ENCODE measurements at places on chromosomes 1 and 21. TPM values are rescaled to one million over a fixed set of nuclear protein-coding genes. Genes with fewer than 3 reads are reported as not detected.

DNA sequence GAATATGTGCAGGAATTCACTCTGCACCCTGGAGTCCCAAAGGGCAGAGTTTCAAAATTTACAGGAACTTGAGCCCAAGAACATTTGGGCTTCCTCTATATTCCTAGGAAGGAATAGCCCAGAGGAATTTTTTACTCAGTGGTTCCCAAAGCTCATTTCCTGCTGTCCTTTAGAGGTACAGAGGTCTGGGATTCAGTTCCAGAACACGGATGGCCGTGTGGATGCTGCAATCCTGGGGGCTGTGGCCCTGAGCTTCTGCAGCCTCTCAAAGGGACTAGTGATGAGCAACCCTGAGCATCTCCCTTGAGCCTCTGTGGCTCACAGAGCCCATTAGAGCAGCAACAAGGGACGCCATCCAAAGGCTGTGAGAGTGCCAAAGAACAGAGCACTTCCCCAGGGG is 10.1 kb upstream of the RHOU start:
- no peak for DNase-seq
- H3K4me1 ChIP-seq, result no peaks in the 10 kb centered on the region
- H3K27ac ChIP-seq, result no peak overlapping the region

DNA sequence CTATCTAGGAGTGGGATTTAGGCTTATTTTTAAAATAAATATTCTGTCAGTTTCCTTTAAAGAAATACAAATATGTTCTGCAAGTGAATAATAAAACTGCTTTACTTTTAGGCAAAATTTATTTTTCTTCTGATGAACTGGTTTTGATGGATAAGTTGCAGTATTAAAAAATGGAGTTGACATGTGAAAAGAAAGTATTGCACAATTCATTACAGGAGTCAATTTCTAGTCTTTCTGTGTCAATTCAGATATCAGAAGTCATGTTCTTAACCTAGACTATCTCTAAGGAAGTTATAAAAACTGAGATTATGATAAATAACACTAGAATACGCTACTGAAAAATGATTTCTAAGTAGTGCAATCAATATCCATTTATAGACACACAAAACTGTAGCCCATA is 270.2 kb upstream of the TMPRSS15 start:
- no peak overlapping the region for H3K4me3 ChIP-seq
- H3K27me3 ChIP-seq, result no peaks in the 10 kb centered on the region
- H3K36me3 ChIP-seq, result no peaks in the 10 kb centered on the region
- no peak for DNase-seq

DNA sequence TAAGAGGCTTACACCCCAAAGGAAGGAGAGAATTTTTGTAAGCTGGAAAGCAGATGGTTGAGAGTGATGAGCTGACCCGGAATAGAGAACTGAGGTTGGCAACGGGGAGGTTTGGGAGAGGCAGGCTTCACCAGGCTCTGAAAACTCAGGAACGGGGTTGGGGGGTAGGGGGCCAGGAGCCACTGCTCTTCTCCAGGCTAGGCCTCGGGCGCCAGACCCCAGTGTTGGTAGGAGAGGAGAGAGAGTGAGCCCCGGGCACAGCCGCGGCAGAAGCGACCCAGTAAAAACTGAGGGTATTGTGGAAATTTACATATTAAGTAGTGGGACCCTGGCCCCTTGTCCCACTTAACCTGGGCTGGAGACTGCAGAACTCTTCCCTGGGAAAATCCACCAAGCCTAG is 45.7 kb downstream of the GPR161 start:
- peaks cover 18% of the 10 kb centered on the region for H3K36me3 ChIP-seq
- no peak overlapping the region for H3K27ac ChIP-seq
- no peak for DNase-seq
- no peaks in the 10 kb centered on the region for H3K27me3 ChIP-seq

GRCh38 chr1:118210051-118210722 is 25.2 kb upstream of the SPAG17 start:
- H3K27me3 ChIP-seq, result no peaks in the 10 kb centered on the region
- H3K4me1 ChIP-seq, result no peaks in the 10 kb centered on the region
- no peak for DNase-seq
- no peak overlapping the region for H3K27ac ChIP-seq
- H3K36me3 ChIP-seq, result no peaks in the 10 kb centered on the region

DNA sequence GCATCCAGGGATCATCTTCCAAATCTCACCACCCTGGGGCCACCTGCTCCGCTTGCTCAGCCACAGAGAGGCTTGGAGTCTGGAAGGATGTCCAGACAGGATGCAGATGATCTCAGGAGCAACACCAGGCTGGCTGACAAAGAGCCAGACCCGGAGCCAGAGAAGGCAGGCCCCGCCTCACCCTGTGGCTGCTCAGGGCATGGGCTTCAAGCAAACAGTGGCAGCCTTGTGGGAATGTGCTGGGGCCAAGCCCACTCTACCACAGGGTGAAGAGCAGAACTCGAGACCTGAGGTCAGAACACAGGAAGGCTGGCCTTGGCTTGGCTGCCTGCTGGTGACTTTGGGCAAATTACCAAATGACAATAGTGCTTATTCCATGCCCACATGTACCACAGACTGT is 45.5 kb downstream of the MRPL37 start:
- no peak overlapping the region for H3K4me3 ChIP-seq
- H3K27ac ChIP-seq, result no peak overlapping the region
- no peaks in the 10 kb centered on the region for H3K27me3 ChIP-seq
- no peak for DNase-seq

Gene C1QA
- 202 TPM for total RNA-seq

Measured in ascending aorta (tissue), 2 donors.